Stimulated activated CD8-positive, alpha-beta memory T cell treated with anti-CD3 and anti-CD28 coated beads, Interleukin-15, amount 100 ng/mL, for 24 hours (primary cell): ENCODE measurements at places on chromosomes 7 and 10.

DNA sequence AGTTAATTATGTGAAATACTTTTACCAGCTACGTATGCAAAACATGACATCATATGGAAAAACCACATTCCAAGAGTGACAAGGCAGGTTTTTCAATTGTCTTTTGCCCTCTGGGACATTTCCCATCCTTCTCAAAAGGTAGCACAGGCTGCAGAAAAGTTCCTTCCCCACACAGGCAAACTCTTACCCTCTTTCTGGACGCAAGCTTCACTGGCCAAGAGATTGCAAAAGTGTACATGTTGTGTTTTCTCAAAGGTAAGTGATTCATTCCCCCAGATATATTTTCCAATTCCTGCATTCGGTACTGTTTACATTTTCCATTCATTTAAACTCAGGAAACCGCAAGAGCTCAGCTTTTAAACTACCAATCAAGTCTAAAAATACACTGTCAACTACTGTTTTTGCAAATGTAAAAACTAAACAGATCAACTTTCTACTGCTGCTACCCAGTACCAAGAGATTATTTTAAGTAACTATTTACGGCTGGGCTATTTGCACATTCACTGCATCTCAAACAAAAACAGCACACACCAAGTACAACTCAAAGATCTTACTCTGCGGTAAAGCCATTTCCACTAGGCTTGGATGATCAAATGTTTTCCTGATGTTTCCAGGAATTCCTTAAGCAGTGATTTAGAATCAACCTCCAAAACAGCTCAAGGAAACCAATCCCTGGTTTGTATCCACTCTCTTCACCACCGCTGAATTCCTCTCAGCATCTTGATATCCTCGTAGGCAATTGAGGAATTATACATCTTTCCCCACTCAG lies 233.6 kb upstream of the CCDC6 start:
- DNase-seq: no peak

- DNase-seq: no peak
These were observed 32.3 kb upstream of the PPIF start for GRCh38 chr10:79314761-79315601.

DNA sequence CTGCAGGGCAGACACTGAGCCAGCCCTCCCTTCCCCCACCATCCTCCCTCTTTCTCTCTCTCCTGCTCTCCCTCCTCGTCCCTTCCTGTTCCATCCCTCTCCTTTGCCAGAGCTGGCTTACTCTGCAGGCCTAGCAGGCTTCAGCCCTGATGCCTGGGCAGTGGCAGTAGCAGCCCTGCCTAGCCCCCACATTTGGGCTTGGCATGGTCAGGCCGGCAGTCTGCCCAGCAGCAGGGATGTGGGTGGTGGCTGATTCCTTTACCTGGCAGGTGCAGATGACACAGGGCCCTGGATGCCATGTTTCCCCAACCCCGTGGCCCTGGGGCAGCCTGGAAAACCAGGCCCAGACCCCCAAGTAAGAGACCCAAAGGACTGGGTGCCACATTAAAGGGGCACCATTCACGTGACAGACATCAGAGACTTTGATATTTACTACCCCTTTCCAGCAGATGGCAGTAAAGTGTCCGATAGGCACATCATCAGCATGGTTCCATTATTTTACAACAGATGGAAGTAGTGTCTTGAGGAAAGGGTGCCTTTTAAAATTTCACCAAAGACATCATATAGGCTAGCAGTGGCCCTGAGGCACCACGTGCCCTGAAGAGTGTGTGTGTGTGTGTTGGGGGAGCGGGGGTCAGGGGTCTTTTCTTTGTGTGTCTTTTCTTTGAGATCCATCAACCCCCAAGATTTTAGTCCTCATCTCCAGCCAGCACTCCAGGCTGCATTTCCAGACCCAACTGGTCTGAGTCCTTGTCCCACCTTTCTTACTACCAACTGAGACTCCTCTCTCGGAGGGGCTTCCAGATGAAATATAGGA lies 5.9 kb downstream of the KCP start:
- DNase-seq: no peak

DNA sequence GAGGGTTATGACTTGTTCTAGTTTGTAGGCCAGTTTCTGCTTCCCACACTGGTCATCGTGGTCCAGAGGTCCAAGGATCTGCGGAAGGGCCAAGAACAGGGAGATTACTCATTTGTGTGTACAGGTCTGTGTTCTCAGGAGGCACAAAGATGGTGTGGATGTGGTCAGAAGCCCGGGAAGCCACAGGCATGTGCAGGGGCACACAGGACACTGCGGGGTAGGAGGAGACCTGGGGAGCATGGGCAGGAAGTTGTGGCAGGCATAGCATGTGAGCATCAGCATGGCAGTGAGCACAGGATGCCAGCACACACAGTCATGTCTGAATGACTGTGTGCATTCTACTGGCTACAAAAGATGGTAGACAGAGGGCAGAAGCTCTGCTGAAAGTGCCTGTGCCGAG lies 445.8 kb downstream of the PLXNA4 start:
- no peak for DNase-seq

GRCh38 chr7:106485031-106485551 lies 175.9 kb downstream of the CCDC71L start:
- no peak for DNase-seq

DNA sequence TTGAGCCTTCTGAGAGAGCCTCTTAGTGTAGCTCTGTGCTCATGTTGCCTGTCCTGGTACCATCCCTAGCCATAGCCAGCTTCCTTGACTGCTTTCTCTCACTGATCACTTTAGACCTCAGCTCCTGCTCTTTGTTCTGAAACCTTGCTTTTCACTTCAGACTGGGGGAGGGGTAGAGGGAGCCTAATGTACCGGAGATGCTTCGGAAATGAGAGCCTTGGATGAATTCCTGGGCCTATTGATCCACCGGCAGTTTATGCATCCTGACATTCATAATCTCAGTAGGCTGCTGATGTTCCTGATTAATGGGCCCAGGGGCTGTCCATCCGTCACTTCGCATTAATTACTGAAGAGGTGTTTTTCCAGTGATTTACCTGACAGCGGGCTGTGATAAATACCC lies 38.8 kb downstream of the R3HCC1L start:
- no peak for DNase-seq

DNA sequence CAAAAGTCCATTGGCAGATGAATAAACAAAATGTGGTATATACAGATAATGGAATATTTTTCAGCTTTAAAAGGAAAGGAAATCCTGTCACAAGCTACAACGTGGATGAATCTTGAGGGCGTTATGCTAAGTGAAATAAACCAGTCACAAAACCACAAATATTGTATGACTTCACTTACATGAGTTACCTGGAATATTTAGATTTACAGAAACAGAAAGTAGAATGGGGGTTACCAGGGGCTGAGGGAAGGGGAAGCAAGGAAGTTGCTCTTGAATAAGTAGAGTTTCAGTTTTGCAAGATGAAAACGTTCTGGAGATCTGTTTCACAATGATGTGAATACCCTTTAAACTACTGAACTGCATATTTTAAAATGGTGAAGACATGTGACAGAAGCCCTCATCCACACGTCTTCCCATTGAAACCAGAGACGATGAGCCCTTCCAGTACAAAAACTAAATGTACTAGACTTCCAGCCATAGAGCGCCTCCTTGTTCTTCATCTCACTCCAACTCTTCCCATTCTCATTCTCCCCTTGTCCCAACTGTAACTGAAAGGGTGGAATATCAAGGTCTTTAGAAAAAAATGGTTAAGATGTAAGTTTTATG lies 62.4 kb downstream of the MICU1 start:
- DNase-seq: no peak

DNA sequence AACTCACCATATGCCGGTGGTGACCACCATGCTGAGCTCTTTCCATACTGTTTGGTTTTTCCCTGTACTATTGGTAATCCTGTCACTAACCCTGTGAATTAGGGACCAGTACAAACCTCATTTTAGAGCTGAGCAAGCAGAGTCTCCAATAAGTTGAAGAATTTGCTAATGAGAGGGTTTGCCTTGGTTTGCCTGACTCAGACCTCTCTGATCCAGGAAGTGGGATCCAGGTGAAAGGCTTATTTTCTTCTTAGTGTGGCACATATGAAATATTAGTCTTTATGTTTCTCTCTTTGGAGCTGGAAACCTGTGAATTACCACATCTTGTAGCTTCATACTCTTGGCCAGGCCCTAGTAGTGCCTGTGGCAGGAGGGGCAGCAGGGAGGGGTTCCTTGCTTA lies 114.1 kb upstream of the IGFBP3 start:
- DNase-seq: no peak

DNA sequence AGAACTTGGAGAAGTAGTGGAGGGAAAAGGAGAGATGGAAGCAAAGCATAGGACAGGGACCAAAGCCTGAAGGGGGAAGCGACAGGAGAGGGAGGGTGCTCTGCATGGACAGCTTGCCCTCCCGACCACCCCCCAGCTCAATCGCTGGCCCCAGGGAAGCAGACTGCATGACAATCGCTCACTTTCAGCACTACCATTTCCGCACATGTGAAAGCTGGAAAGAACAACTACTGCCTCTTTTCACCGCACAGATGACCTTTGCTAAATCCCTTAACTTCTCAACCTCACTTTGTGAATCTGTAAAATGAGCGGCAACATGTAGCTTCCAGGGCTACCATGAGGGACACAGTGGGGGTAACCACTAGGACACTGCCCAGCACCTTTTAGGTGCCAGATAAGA lies 17.1 kb downstream of the VOPP1 start:
- no peak for DNase-seq

GRCh38 chr10:78628976-78629375 lies 439.8 kb upstream of the ZMIZ1 start:
- no peak for DNase-seq

DNA sequence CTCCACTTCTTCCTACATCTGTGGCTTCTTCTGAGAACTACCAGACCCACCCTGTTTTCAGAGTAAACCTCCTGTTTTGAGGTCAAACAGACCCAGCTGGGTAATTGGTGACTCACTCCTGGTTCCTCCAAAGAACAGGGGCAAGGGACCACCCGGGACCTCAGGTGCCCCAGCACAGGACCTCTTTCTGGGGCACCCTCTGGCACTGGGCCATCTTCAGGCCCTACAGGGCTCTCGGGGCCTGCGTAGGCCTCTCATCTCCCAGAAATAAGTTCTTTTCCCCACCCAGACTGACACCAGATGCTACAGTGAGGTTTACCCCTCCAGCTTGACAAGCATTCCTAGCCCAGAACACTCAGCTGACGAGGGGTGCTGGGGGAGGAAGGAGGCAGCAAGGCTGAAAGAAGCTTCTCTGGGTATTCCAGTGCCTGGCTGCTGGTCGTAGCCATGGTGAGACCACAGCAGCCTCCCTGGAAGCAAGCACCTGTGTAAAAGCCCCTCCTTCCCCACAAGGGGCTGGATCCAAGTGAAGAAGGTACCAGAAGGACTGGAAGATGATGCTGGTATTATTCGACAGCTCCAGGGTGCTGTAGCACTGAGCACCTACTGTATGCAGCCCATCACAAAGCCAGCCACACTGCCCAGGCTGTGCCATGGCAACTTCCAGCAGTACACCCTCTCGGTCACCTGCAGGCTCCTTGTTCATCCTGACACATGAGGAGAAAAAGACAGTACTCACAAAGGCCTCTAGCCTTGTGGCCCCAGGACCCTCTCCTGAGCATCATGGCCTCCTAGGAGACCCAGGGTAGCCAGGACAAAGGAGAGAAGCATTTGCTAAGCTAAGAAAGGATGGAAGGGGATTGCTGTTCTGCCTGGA lies 47.4 kb downstream of the ALOX5 start:
- DNase-seq: no peak

DNA sequence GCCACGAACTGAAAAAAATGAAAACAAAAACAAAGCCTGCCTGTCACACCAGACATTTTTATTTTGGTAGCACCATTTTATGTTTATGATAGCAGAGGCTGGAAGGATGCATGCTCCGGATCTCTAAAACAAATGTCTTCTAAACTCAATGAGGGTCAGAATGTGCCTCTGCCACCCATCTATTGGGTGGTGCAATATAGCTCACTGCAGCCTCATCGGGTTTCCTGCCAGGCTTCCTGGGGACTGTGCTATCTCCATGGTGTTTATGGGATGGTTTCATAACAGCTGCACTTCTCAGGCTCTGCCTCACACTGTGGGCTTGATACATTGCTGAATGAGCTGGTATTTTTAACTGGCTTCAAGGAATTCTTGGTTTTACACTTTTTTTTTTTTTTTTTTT lies 94.4 kb downstream of the ITIH5 start:
- DNase-seq: no peak

DNA sequence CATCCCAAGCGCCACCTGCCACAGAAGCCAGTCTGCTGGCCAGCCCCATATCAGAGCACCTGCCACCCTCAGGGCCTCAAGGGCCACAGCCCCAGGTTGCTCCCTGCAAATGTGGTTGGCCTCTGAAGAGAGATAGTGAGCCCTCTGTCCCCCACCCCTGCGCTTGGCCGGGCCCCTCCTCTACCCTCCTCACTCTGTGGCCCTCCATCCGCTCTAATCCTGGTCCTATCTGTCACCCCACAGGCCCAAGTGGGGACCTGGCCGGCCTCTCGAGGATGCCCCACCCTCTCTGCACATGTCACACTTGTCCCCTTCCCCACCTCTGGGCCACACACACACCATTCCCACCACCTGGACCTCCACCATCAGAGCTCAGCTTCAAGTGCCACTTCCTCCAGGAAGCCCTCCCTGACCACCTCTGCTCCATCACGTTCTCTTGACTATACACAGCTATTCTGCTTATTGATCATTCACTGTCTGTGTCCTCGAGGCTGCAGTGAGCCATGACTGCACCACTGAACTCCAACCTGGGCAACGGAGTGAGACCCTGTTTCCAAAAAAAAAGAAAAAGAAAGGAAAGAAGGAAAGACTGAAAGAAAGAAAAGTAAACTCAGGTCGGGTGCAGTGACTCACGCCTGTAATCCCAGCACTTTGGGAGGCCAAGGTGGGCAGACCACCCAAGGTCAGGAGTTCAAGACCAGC lies 42.4 kb downstream of the TNRC18 start:
- no peak for DNase-seq

DNA sequence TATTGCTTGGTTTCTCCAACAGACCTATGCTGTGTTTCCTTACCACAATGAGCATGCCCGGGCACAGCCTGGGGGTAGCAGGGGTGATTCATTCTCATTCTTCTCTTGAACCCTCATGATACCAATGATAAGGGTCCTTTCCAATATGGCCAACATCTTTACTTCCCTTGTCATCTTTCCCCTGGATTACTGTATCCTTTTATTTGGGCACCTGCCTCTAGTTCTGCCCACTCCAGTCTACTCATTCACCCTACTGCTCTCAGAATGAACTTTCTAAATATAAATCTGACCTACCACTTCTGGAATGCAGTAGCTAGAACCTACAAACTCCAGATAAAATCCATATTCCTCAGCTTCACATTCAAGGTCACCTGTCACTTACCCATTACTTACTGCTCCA lies 26.4 kb upstream of the ITPRID1 start:
- no peak for DNase-seq

DNA sequence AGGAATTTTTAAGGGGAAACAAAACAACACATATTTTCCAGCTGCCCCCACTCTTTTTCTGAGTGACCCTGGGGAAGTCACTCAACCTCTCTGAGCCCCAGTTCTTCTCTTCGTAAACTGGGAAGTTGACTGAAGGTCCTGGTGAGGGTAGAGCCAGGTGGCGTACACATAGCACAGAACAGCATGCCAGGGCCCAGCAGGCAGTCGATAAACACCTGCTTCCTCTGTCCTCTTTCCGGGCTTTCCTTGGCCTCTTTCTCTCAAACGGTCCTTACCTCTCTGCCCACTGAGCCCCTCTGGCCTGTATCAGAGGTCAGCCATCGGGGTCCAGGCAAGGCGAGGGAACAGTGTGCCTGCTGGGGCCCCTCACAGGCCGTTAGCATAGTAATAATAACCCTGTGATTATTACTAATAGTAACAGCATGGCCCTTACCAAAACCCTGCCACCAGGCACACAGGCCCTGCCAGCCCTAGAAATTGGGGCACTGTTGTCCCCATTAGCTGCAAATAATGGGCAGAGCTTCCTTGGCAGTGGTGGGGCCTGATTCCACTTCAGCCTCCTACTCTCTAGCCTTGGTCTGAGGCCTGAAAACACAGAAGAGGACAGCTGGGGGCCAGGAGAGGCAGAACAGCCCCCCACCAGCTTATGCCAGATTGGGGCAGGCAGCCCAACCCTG lies 37.3 kb upstream of the SLC29A3 start:
- DNase-seq: no peak
